ENCODE measurements at places on chromosomes 4 and X. TPM values are rescaled to one million over a fixed set of nuclear protein-coding genes. Genes with fewer than 3 reads are reported as not detected.

GRCh38 chr4:155807021-155807420, 48.2 kb downstream of the GUCY1B1 start:
- H3K27me3 ChIP-seq: no peaks in the 10 kb centered on the region
- no peak overlapping the region for H3K27ac ChIP-seq
- no peaks in the 10 kb centered on the region for H3K4me1 ChIP-seq
- H3K36me3 ChIP-seq: no peaks in the 10 kb centered on the region
- H3K4me3 ChIP-seq: no peak overlapping the region

- DNase-seq: no peak
- H3K36me3 ChIP-seq: no peaks in the 10 kb centered on the region
- H3K27me3 ChIP-seq: no peaks in the 10 kb centered on the region
- no peak overlapping the region for H3K4me3 ChIP-seq
These were observed 327.8 kb downstream of the GALNTL6 start for GRCh38 chr4:172141025-172141424.

- DNase-seq: no peak
- H3K36me3 ChIP-seq: no peaks in the 10 kb centered on the region
- H3K4me3 ChIP-seq: no peak overlapping the region
These were observed 279.4 kb downstream of the FAT4 start for GRCh38 chr4:125594056-125594602.

DNA sequence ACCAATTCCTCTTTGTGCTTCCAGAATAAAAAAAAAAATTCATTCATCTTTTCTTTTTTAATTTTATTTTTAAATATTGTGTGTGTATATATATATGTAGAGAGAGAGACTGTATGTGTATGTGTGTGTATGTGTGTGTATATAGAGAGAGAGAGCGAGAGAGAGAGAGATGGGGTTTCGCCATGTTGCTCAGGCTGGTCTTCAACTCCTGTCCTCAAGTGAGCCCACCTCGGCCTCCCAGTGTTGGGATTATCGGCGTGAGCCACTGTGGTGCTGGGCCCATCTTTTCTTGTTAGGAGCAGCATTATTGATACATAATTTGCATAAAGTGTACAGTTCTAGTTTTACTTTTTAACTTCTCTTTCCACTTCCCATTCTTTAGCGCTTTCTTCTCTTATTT, 33.6 kb downstream of the KDM6A start:
- peaks cover 42% of the 10 kb centered on the region for H3K4me1 ChIP-seq
- no peaks in the 10 kb centered on the region for H3K27me3 ChIP-seq
- H3K27ac ChIP-seq: peak overlapping the region; percentile 73
- peak overlapping the region; percentile 52 for H3K4me3 ChIP-seq

The IGSF1 gene
- 0.08 TPM for total RNA-seq
